Cerebellar nuclear complex (tissue), 1 donor: ENCODE measurements at places on chromosomes 3 and 15.
A peak's percentile ranks its signal among the peaks of the same experiment; 100 is the strongest.

- DNase-seq, result peak; percentile 18
Measured at GRCh38 chr15:92714077-92714476, 58.5 kb upstream of the FAM174B start.

GRCh38 chr3:193301433-193301832, 60.4 kb downstream of the PLAAT1 start:
- no peak for DNase-seq

DNA sequence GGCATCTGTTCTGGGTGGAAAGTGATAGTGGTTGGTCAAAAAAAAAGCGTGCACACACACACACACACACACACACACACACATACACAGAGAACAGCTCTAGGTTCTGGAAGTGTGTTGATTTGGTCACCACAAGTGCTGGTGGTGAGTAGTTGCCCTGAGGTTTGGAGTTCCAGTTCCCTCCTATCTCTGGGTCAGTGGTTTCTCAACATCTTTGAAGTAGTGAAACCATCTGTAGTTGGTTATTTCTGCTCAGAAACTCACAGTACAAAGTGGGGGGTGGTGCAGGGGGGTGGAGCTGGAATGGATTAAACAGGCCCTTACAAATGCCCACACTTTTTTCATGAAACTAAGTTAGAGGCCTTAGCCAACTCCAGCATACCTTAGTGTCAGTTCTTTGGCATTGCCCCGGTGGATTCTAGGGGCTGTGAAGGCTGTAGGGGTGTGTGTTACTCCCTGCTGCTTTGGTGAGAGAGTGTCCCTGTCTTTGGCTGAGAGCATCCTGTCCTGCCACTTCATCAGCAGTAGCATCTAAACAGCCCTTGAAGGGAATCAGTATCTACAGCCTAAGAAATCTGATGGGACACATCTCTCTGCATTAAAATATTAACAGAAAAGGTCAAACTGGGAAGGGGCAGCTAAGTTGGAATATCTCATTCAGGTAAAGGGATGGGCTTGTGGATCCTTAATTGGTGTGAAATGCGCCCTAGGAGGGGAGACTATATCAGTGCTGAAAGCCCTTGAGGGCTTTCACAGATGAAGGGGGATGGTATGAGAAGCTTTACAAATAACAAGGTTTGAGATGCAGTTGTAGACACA, 20.6 kb downstream of the SMAD3 start:
- DNase-seq, result no peak

- no peak for DNase-seq
Measured at GRCh38 chr3:108838436-108838835, 15.8 kb downstream of the TRAT1 start.

DNA sequence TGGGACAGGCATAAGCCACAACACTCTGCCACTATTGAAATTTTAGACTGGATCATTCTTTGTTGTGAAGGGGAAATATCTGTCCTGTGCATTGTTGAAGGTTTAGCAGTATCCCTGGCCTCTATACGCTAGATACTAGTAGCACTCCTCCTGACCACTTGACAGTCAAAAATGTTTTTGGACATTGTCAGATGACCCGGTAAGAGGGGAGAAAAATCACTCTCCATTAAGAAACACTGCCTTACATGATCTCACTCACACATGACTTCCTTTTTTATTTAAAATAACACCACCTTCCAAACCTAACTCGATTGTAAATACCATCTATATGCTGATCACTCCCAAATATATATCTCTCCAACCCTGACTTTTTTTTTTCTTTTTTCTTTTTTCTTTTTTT, 15.3 kb upstream of the HLTF start:
- DNase-seq, result no peak

DNA sequence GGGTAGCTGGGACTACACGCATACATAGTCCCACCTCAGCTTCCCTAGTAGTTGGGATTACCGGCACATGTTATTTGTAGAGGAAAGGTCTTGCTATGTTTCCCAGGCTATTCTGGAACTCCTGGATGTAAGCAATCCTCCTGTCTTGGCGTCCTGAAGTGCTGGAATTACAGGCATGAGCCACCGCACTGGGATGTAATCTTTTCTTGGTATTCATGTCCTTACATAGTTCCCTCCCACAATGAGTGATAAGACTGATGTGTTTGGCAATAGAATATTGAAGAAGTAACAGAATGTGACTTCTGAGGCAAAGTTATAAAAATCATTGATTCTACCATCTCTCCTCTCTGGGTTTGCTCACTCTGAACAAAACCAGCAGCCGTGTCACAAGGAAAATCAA, 22.7 kb upstream of the ALCAM start:
- no peak for DNase-seq

DNA sequence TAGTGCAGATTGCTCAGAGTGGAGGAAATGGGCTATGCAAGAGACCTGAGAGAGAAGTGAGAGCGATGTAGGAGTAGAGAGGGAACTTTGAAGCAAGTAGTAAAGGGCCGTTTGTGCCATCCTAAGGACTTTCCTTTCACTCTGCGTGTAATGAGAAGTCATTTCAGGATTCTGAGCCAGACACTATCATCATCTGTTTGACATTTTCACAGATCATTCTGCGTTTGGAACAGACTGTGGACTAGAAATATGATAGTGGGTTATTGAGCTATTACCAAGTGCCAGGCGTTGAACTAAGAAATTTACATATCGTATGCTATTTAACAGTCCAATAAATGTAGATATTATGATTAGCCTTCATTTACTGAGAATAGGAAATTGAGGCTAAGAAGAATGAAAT, 150.0 kb upstream of the ROBO2 start:
- no peak for DNase-seq

DNA sequence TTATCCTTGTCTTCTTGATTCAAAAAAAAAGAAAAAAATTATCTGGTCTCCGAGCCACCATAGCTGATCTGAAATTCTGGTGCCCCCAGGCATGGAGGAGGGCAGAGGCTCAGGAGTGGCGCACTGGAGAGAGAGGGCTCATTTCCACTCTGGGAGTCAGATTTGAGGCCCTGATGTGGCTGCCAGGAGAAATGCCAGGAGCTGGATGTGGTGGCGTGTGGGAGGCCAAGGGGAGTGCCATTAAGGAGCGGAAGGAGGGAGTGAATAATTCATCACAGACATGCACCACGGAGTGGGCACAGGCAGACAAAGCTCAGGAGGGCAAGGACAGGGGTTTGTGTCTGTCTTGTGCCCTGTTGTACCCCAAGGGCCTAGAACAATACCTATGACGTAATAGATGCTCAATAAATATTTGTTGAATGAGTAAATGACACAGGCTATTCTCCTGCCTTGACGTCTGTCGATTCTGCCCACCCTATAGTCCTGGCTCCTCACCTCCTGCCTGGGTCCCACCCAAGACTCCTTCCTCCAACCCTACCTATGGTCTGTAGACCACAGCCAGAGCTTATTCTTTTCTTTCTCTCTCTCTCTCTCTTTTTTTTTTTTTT, 12.0 kb upstream of the GRIP2 start:
- DNase-seq, result no peak

- no peak for DNase-seq
Measured at GRCh38 chr15:72222393-72222792, 8.6 kb downstream of the PKM start.

- DNase-seq, result no peak
Measured at GRCh38 chr3:149470381-149470780, 4.1 kb upstream of the TM4SF4 start.

DNA sequence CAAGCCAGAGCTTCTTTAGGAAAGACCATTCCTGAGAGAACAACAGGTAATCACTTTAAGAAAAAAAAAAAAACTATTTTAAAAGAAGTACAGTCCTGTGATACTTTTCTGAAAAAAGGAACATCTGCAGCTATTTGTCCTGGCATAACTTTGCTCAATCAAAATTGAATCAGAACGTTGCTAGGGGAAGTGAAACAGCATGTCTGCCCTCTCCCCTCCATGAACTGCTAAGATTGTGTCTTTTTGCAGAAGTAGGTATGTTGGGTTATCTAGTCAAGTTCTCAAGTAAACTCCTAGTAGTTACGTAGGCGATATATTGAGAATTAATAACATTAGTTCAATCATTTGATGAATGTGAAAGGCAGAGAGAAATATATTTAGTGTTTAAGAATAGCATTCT, 1013.3 kb downstream of the TUSC7 start:
- no peak for DNase-seq

DNA sequence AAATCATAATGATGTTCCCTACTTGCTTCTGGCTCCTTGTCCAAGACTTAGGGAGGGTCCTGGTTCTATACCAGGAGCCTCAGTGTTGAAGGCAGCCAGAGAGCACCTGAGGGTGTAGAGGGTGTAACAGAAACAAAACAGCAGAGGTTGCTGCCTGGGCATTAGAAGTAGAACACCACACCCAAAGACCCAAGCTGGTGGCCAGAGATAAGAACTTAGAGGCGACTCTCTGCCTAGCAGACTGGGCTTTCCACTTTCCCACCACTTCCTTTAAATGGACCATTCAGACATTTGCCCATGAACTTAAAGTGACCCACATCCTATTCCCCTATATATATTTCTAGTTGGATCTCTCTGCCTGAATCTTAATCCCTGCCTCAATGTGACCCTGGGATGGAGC, 189.8 kb downstream of the KLF13 start:
- DNase-seq, result no peak

- no peak for DNase-seq
Measured at GRCh38 chr3:133531981-133532380, 41.5 kb upstream of the CDV3 start.

GRCh38 chr3:132730891-132731580, 8.8 kb upstream of the NPHP3 start:
- DNase-seq, result peak; percentile 3

GRCh38 chr15:81301815-81302399, 22.0 kb downstream of the STARD5 start:
- DNase-seq, result no peak

DNA sequence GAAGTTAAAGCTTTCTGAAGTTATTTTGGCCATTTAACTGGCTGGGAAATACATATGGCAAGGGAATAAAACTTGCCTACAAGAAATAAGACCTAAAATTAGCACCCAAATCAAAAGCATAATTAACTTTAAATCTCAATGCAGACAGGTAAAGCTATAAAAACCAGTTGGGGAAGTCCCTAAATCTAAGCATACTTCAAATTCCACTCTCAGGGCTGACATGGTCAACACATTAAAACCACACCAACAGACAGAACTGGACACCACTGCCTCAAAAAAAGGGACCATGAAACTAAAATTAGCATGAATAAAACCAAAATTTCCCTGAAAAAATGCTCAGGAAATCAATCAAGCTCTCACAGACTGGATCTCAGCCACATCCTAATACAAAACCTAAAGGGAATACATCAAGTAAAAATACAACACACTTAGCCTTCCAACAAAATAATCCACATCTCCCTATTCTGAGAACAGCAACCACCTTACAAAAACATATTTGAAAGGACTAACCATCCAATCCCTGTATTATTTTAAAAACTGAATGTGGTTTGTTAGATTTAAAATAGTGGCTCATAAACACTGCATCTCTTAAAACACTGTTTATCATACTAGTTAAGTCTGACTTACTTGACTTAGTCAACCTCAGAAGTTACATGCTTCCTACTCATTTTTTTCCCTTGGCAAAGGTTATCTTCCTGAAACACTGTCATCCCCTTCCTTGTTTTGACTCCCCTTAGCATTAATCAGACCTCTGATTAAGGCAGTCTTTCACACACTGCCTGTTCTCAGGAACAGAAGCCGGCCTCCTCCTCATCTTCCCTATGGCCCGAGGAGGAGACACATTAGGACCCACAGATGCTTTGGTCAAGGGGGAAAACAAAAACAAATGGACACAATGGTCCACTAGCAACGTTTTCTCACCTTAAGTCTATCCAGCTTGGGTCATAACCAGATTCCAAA, 8.3 kb downstream of the TRA2B start:
- no peak for DNase-seq

DNA sequence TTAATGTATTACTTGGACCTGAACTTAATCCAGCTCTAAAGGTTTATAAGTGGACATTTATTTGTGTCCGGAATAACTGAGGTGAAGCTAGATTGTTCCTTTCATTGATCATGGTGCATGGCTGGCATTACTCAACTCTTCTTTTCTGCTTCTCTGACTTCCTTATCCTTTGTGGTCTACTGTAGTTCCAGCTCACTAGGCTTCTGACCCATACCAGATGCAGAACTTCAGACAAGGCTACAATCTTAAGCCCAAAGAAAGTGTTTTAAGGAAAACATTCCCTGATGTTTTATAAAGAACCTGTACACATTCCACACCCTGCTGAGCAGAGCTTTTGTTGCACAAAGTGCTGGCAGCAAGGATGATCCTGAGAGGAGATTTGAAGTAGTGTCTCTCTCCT, 250.8 kb upstream of the TGFBR2 start:
- DNase-seq, result no peak

DNA sequence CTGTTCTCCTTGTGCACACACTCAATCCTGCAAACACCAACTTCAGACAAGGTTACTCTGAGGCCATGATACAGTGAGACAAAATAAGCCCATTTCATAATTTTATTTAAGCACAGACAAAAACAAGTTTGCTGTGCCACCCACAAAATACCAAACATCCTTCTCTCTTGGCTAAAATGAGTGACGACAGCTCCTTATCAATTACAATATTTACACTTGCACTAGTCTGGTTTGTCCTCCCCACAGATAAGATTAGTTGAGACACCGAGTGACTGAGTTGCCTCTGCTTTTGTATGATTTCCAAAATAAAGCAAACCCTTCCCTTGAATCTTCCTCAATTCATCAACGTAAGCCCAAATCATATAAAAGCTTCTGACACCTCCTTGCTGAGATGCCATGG, 233.5 kb upstream of the ATP10A start:
- no peak for DNase-seq

- DNase-seq, result no peak
Measured at GRCh38 chr3:14210290-14210688, 31.7 kb downstream of the LSM3 start.

GRCh38 chr15:34757262-34757661, 2.5 kb upstream of the GJD2 start:
- DNase-seq, result no peak

DNA sequence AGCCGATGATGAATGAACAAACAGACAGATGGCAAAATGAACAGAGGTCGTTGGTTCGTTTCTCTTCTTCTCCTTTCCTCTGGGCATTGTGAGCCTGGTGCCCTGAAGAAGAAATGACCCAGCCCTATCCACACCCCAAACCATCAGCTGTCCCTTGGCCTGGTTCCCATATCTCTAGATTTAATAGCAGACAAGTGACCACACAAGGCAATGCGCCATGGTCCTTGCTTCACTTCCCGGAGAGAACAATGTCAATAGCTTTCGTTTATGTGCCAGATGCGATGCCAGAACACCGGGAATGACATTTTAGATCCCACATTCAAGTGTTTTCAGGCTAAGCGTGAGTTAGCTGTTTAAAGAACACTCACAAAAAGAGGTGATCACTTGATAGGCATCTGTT, 17.7 kb downstream of the POC1A start:
- DNase-seq, result no peak
